A549 treated with dexamethasone at 1 μM for 4 hours (cell line): ENCODE measurements at places on chromosomes 7 and 10. TPM values are rescaled to one million over a fixed set of nuclear protein-coding genes. Genes with fewer than 3 reads are reported as not detected.

TMEM176A gene
- total RNA-seq = 0.09 TPM in 1 of 5 replicates, not detected in the others

CALHM1 gene
- total RNA-seq = not detected in 5 replicates

HNRNPA2B1 gene
- 1,216 to 1,451 TPM (median 1,314 TPM) in 5 replicates for total RNA-seq

CACNA2D1 gene
- total RNA-seq = 6.0 to 14.6 TPM (median 10.4 TPM) in 5 replicates

NEUROG3 gene
- not detected in 5 replicates for total RNA-seq

FAM237B gene
- 0.02 to 0.06 TPM (median 0.03 TPM) in 5 replicates for total RNA-seq

ANKRD2 gene
- 4.6 to 8.7 TPM (median 7.4 TPM) in 5 replicates for total RNA-seq

LGI1 gene
- not detected in 5 replicates for total RNA-seq

SFRP4 gene
- total RNA-seq = 3.6 to 4.4 TPM (median 3.9 TPM) in 5 replicates
